Psoas muscle (tissue), 8 donors: ENCODE measurements at places on chromosomes 2 and 18. TPM values are rescaled to one million over a fixed set of nuclear protein-coding genes. Genes with fewer than 3 reads are reported as not detected.
A peak's percentile ranks its signal among the peaks of the same experiment; 100 is the strongest.

DNA sequence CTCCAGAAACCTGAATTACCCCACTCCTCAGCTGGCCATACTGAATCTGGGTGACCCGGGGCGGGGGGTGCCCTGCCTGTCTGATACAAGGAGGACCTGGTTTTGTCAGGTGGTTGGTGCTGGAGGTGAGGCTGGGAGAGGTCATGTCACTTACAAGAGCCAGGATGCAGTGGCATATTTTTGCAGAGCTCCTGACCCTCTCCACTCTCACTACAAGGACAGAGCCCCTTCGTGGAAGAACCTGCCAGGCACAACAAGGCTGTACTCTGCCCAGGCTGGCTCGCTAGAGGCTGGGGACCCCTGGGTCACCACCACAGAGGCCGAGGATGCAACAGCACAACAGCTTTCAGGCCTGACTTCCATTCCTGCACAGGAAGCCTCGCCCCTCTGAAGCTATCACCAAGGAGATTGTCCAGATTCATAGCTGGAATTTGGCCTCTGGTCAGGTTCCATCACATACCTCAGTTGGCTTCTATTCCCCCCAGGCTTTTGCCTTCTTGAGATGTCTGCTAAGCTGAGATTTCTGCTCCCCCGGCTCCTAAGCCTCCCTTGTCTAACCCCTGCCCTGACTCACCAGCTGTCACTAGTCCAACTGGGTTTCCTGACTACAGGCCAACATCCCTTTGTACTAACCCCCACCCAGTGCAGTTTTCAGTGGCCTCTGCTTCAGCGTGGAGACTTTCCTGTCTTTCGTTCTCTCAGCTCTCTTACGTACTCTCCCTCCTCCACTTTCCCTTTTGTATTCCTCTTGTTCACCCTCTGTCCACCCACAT, 132.5 kb upstream of the EPAS1 start:
- peaks cover under 1% of the 10 kb centered on the region for H3K36me3 ChIP-seq
- peaks cover 10% of the 10 kb centered on the region for H3K4me1 ChIP-seq
- H3K4me3 ChIP-seq: no peak overlapping the region
- no peaks in the 10 kb centered on the region for H3K27me3 ChIP-seq

DNA sequence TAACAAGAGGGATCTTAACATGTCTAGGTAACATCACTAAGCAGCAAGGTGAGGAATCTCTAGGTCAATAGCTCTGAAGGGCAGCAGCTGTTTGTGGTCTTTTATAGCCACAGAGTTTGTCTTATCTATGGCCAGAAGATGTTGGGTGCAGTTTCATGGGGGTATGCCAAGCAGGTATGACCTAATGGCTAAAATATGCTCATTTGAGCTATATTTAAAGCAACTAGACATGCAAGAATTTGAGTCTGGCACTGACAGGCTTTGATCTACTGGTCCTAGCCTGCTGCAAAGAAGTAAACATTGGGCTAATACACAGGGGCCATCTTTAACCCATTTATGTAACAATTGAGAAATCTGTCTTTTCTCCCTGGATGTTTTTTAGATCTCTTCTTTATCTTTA, 13.9 kb upstream of the UGP2 start:
- H3K36me3 ChIP-seq: no peaks in the 10 kb centered on the region
- H3K4me3 ChIP-seq: no peak overlapping the region
- peak overlapping the region; percentile 12 for H3K27ac ChIP-seq
- H3K27me3 ChIP-seq: no peaks in the 10 kb centered on the region
- H3K4me1 ChIP-seq: peaks cover 13% of the 10 kb centered on the region

MRPS9 gene
- total RNA-seq: 60.6 TPM

- DNase-seq: peak; percentile 74
- peak overlapping the region; percentile 52 for H3K4me3 ChIP-seq
- peaks cover 44% of the 10 kb centered on the region for H3K27me3 ChIP-seq
- H3K27ac ChIP-seq: peak overlapping the region; percentile 70
- H3K4me1 ChIP-seq: peaks cover 14% of the 10 kb centered on the region
- H3K36me3 ChIP-seq: no peaks in the 10 kb centered on the region
Measured at GRCh38 chr2:241859436-241860183, 916 bp upstream of the PDCD1 start.

RNF144A gene
- 9.3 TPM for total RNA-seq

- no peak overlapping the region for H3K4me3 ChIP-seq
- DNase-seq: no peak
- no peaks in the 10 kb centered on the region for H3K4me1 ChIP-seq
- H3K27ac ChIP-seq: no peak overlapping the region
Measured at GRCh38 chr2:200847269-200847668, 17.2 kb downstream of the CLK1 start.

FSHR gene
- total RNA-seq: not detected

GRCh38 chr2:88561646-88562388, 65.4 kb downstream of the EIF2AK3 start:
- no peaks in the 10 kb centered on the region for H3K27me3 ChIP-seq
- no peak overlapping the region for H3K4me3 ChIP-seq
- H3K4me1 ChIP-seq: no peaks in the 10 kb centered on the region
- peaks cover 5% of the 10 kb centered on the region for H3K36me3 ChIP-seq
- no peak overlapping the region for H3K27ac ChIP-seq

MARCHF4 gene
- total RNA-seq: not detected

MYOM1 gene
- total RNA-seq: 842 TPM

HOXD9 gene
- total RNA-seq: 0.43 TPM

DNA sequence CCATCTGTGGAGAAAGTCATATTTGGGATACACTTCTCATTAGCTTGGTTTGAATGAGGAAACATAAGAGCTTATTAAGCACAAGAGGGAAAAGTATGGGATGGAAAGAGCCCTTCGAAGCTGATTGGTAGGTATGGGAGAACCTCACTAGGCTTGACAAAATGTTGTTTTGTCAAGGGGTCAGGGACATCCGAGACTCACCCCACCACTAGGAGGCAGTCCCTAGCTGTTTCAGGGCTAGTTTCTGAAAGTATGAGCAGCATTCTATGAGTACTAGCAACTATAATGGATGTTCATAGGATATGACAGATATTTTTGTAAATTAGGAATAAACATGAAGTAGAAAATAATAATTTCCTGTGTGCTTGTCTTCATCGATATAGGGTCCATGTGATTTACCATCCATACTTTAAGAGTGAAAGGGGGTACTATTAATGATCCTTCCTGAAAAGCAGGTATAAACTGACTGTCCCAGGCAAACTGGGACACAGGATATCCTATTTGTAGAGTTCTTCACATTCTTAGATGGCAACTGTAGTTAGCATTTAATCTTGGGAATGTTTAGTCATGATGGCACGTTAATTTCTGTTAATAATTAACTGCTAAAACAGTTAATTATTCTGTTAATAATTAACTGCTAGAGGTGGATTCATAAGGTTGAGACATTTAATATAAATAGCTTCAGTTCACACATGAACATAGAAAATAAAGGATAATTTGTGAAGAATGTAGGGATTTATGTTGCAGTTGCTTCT, 28.4 kb downstream of the OTX1 start:
- H3K27me3 ChIP-seq: no peaks in the 10 kb centered on the region
- DNase-seq: no peak
- H3K4me1 ChIP-seq: no peaks in the 10 kb centered on the region
- H3K27ac ChIP-seq: no peak overlapping the region
- no peaks in the 10 kb centered on the region for H3K36me3 ChIP-seq

TMEM17 gene
- total RNA-seq: 0.67 TPM

ALLC gene
- total RNA-seq: not detected

- H3K4me3 ChIP-seq: no peak overlapping the region
- H3K27ac ChIP-seq: no peak overlapping the region
- no peaks in the 10 kb centered on the region for H3K27me3 ChIP-seq
- no peak for DNase-seq
Measured at GRCh38 chr2:126932966-126933710, 34.4 kb downstream of the TEX51 start.

MDH1B gene
- 0.34 TPM for total RNA-seq

SLC20A1 gene
- total RNA-seq: 11.8 TPM

EVX2 gene
- not detected for total RNA-seq

DNA sequence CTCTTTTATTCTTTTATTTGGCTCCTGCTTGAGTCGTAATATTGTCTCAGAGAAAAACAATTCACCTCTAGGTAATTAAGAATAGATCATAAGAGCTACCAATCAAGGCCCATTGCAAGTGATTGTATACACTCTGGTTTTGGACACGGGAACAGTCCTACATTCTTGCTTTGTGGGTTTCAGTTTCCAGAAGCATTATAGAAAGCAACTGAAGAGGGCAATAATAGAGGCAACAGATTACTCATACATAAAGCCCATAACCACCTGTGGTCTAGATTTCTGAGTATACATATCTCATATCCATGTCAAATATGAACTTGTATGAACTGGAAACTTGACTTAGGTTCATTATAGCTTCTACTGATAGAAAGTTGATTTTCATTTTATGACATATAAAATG, 65.4 kb downstream of the DIS3L2 start:
- H3K27me3 ChIP-seq: no peaks in the 10 kb centered on the region
- no peaks in the 10 kb centered on the region for H3K4me1 ChIP-seq
- no peak overlapping the region for H3K27ac ChIP-seq

GRCh38 chr2:109225170-109225782, 96.3 kb downstream of the SH3RF3 start:
- no peak for DNase-seq
- no peak overlapping the region for H3K27ac ChIP-seq
- no peaks in the 10 kb centered on the region for H3K36me3 ChIP-seq

CCDC68 gene
- 1.6 TPM for total RNA-seq

- H3K4me1 ChIP-seq: no peaks in the 10 kb centered on the region
- no peak overlapping the region for H3K27ac ChIP-seq
- H3K27me3 ChIP-seq: no peaks in the 10 kb centered on the region
- no peak for DNase-seq
- H3K36me3 ChIP-seq: no peaks in the 10 kb centered on the region
Measured at GRCh38 chr18:1994471-1994870, 576.8 kb downstream of the METTL4 start.

- H3K36me3 ChIP-seq: no peaks in the 10 kb centered on the region
- H3K4me1 ChIP-seq: no peaks in the 10 kb centered on the region
- H3K4me3 ChIP-seq: no peak overlapping the region
- no peaks in the 10 kb centered on the region for H3K27me3 ChIP-seq
- no peak for DNase-seq
- no peak overlapping the region for H3K27ac ChIP-seq
Measured at GRCh38 chr18:47204908-47205522, 28.9 kb upstream of the IER3IP1 start.

DLGAP1 gene
- 0.17 TPM for total RNA-seq

- H3K4me3 ChIP-seq: no peak overlapping the region
- no peaks in the 10 kb centered on the region for H3K27me3 ChIP-seq
- no peak overlapping the region for H3K27ac ChIP-seq
- H3K4me1 ChIP-seq: peaks cover 15% of the 10 kb centered on the region
- no peak for DNase-seq
Measured at GRCh38 chr2:44324971-44325426, 36.3 kb downstream of the PREPL start.

AQP12A gene
- total RNA-seq: not detected

ADGRF3 gene
- total RNA-seq: not detected

- H3K4me3 ChIP-seq: no peak overlapping the region
- no peak overlapping the region for H3K27ac ChIP-seq
- H3K27me3 ChIP-seq: no peaks in the 10 kb centered on the region
- no peak for DNase-seq
- H3K36me3 ChIP-seq: no peaks in the 10 kb centered on the region
Measured at GRCh38 chr2:54581326-54582039, 125.4 kb downstream of the SPTBN1 start.

GRCh38 chr2:160380611-160381010, 113.0 kb downstream of the RBMS1 start:
- peak overlapping the region; percentile 27 for H3K4me3 ChIP-seq
- no peak for DNase-seq
- H3K36me3 ChIP-seq: no peaks in the 10 kb centered on the region
- H3K27me3 ChIP-seq: no peaks in the 10 kb centered on the region
- peaks cover 77% of the 10 kb centered on the region for H3K4me1 ChIP-seq

- H3K36me3 ChIP-seq: no peaks in the 10 kb centered on the region
- no peaks in the 10 kb centered on the region for H3K27me3 ChIP-seq
- no peak for DNase-seq
- no peak overlapping the region for H3K4me3 ChIP-seq
- peak overlapping the region; percentile 23 for H3K27ac ChIP-seq
Measured at GRCh38 chr2:86226070-86226469, 26.8 kb downstream of the MRPL35 start.

RAD51AP2 gene
- not detected for total RNA-seq

DNA sequence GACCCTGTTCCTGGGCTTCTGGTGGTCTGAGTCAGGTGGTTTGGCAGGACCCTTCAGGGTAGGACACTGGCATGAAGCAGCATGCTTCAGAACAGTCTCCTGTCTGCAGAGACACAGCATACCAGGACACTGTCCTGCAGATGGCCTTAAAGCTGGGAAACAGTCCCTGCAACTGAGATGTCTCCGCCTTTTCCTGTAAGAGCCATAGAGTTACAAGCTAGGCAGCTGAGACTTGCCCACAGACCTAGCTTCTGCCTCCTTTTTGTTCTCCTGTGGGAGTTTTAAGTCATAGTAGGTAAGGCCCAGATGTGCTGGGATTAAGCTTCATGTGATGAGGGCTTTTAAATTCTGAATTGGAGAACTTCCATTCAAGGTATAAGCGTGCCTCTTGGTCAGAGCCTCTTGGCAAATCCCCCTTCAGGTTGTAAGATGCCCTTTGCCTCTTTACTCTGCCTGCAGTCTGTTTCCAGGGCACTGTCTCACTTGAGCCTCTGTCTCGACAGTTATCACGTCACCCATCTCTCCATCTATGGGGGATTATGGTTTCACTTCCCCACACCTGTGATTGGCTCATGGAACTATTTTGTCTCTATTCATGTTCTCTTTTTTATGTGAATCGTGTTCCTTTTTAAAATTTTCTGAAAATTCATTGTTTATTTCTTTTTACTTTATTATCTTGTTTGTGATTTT, 51.8 kb downstream of the COA5 start:
- no peaks in the 10 kb centered on the region for H3K36me3 ChIP-seq
- no peak overlapping the region for H3K27ac ChIP-seq
- H3K4me1 ChIP-seq: peaks cover 8% of the 10 kb centered on the region
- no peak overlapping the region for H3K4me3 ChIP-seq
